ENCODE measurements at places on chromosomes 5 and 9.

- DNase-seq, result no peak
These were observed 207.7 kb downstream of the YTHDC2 start for GRCh38 chr5:113721171-113721570.

- no peak for DNase-seq
These were observed 167.3 kb upstream of the MOCS2 start for GRCh38 chr5:53276825-53277224.

DNA sequence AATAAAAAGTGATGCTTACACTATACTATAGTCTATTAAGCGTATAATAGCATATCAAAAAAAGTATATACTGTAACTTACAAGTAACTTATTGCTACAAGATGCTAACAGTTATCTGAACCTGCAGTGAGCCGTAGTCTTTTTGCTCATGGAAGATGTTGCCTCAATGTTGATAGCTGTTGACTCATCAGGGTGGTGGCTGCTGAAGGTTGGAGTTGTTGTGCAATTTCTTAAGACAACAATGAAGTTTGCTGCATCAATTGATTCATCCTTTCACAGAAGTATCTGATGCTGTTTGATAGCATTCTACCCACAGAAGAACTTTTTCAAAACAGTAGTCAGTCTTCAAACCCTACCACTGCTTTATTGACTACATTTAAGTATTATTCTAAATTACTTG is 7.8 kb upstream of the C9orf40 start:
- peak; percentile 4 for DNase-seq

DNA sequence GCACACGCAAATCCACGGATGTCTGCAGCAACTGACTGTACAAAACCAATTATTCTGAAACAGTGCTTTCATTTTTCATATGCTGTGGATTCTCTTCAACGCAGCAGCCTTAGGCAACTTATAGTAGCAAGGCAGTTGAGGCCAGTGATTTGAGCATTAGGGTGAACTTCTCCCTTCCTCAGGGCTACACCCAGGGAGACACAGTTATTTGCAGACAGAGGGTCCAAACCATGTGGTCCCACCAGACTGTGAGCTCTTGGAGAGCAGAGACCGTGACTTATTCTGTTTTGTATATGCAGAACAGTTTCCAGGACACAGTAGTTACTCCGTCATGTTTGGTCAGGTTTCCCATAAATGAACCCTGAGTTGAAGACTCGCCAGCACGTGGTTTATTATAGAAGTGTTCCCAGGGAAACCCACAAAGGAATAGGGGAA is 19.0 kb upstream of the WHRN start:
- DNase-seq, result no peak

- DNase-seq, result no peak
These were observed 195.0 kb downstream of the FER start for GRCh38 chr5:108942701-108943100.

DNA sequence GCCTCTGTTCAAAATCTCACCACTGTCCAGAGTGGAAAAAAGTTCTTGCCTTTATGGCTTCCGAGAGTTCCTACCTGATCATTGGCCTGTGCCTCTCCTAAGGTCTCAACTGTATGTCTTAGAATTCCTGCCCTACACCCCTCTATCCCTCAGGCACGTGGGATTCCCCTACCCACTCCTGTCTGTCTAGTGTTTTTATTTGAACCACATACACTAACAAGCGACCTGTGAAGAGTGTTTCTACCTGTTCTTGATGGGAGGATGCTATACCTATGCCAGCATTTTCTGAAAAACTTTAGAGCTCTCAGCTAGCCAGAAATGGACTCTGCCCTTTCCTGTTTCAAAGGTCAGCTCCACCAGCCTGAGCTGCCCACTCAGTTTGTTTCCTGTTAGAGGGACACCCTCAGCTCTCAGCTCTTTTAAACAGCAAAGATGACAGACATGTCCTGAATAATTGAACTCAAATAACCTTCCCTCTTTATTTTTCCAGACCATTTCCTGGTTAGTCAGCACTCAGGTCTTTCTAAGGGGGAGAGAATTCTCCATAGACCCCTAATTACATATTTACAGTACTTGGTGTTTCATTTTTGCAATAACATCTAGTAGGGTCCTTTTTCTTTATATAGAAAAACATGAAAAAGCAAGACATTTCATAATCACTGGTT is 214.8 kb downstream of the AOPEP start:
- DNase-seq, result peak; percentile 76

DNA sequence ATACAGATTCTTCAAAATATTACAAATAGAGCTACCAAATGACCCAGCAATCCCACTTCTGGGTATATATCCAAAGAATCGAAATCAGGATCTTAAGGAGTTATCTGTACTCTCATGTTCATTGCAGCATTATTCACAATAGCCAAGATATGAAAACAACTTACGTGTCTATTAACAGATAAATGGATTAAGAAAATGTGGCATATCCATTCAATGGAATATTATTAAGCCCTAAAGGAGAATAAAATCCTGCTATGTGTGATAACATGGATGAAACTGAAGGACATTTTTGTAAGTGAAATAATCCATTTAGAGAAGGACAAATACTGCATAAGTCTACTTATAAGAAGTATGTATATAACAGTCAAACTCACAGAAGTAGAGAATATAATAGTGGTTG is 450.6 kb downstream of the TMEM232 start:
- DNase-seq, result no peak

DNA sequence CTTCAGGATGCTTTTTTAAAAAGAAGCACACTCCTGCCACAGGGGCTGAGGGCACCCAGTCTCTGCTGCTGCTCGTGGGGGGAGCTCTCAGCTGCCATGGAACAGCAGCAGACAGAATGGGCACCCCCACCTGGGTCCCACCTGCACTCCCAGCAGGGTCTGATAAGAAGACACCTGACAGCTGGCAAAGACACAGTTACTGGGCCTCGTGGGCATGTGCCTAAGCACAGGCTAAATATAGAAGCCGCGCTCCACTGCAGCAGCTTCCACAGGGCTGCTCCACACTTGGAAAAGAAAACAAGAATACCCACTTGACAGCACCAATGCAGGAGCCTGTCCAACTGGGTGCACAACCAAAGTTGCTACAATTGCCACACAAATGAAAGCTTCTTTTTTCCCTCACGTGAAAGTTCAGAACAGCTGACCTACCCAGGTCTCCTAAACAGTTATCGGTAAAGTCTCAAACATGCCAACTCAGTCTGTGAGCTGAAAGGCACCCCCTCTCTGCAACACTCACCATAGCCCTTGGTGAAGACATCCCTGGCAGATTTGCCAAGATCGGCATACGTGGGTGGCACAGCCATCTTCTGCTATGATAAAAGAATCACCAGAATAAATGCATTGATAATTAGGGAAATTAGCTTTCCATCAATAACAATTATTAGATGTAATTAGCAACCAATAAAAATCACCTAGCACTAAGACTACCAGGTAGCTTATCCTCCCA is 12.2 kb downstream of the VDAC1 start:
- no peak for DNase-seq

DNA sequence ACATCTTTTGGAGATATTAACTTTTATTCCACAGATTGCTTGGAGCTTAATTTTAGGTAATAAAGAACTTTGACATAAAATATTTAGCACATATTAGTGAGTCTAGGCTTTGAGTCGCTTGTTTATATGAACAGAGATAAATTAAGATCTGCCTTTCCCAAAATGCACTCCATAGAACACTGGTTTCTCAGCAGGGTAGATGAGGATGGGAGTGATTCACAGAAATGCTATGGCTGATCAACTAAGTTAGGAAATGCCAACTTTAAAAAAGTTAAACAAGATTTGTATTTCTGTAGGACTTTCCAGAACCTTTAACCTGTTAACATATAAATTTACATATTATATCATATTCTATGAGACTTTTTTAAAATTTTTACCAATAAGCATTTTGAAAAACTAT is 65.2 kb downstream of the STARD4 start:
- DNase-seq, result no peak

DNA sequence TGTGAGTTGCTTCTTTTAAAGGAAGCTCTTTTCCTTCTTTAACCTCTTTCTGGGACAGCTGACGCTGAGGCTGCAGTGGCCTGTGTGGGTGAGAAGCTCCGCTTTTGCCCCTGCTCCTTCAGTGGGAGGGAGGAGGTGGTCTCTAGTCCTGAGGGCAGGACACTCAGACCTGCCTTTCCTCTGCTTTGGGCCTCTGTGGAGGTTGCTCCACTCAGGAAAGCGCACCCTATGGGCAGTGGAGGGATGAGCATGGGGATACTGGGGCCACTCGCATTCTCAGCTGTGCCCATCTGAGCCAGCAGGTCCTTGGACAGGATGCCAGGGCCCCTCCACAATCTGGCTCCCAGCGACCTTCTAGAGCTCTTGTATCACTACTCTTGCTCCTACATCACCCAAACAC is 111.5 kb downstream of the NSG2 start:
- DNase-seq, result no peak

- no peak for DNase-seq
These were observed 43.7 kb upstream of the GABRA1 start for GRCh38 chr5:161804263-161804662.

GRCh38 chr9:134961331-134962064 is 43.8 kb upstream of the FCN1 start:
- no peak for DNase-seq

GRCh38 chr5:14068136-14068535 is 75.0 kb upstream of the TRIO start:
- no peak for DNase-seq

- DNase-seq, result peak; percentile 18
These were observed 209.4 kb upstream of the TLE4 start for GRCh38 chr9:79362100-79363081.

GRCh38 chr9:19641046-19641445 is 147.8 kb downstream of the SLC24A2 start:
- peak; percentile 29 for DNase-seq

DNA sequence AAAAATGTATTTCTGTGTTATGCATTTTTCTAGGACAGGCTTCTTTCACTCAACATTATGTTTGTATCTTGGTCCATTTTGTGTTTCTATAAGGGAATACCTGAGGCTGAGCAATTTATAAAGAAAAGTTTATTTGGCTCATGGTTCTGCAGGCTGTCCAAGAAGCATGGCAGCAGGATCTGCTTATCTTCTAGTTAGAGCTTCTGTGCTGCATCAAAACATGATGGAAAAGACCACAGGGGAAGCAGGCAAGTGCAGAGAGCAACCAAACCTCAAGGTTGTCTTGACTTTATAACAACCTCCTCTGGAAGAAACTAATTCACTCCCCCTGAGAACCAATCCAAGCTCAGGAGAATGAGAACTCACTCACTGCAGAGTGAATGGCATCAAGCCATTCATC is 1601.0 kb upstream of the NUDT12 start:
- DNase-seq, result no peak

GRCh38 chr5:172149073-172149472 is 39.0 kb downstream of the STK10 start:
- no peak for DNase-seq

- peak; percentile 79 for DNase-seq
These were observed 617.4 kb downstream of the SLCO4C1 start for GRCh38 chr5:101678481-101679193.

- DNase-seq, result no peak
These were observed 414.8 kb upstream of the SLC30A5 start for GRCh38 chr5:68679041-68679440.

- DNase-seq, result no peak
These were observed 7.4 kb upstream of the GRK6 start for GRCh38 chr5:177419046-177419445.

DNA sequence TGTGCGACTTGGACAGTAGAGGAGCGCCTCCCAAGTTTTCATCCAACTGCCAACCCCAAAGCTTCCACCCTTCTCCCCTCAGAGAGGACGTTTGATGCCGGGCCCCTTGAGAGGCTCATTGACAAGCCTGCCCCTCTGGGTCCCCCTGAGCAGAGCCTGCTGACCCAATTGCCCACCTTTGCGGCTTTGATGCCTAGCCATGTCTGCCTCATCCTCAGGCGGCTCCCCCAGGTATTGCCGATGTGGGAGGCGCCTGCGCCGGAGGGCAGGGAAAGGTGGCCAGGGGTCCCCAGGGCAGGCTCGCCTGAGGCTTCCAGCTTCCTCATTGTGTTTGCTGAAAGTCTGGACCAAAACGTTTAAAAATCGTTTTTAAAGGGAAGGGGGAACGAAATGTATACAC is 1.4 kb downstream of the ODF2 start:
- no peak for DNase-seq

- no peak for DNase-seq
These were observed 504.4 kb upstream of the WWC1 start for GRCh38 chr5:167786871-167787578.

GRCh38 chr9:28014212-28014611 is 440.9 kb upstream of the C9orf72 start:
- no peak for DNase-seq

DNA sequence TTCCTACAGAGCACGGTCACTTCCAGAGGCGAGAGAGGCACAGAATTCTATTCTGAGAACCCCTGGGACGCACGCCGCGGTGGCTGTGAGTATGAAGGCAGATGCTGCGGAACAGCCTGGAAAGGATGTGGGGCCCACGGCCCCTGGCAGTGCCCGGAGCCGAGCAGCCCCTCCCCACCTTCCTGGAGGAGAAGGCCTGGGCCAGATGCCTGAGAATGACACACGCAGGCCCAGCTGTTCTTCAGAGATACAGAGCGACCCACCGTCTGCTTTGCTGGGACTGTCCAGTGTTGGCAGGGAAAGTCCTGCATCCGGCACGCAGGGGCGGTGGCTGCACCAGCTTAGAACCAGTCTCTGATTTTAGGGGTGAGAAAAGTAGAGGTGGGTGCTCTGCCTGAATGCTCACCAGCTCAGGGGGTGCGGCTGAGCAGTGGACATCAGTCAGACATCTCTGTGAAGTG is 116.7 kb upstream of the LPCAT1 start:
- no peak for DNase-seq
